Effector memory CD8-positive, alpha-beta T cell (primary cell): ENCODE measurements at places on chromosomes 11 and 22.

GRCh38 chr22:35325209-35325608, 25.5 kb downstream of the TOM1 start:
- H3K4me1 ChIP-seq, result peaks cover 8% of the 10 kb centered on the region
- H3K27ac ChIP-seq, result no peak overlapping the region
- H3K4me3 ChIP-seq, result no peak overlapping the region
- no peak for DNase-seq
- no peaks in the 10 kb centered on the region for H3K27me3 ChIP-seq

GRCh38 chr22:18996376-18996900, 60.3 kb upstream of the PRODH start:
- no peak overlapping the region for H3K27ac ChIP-seq
- H3K36me3 ChIP-seq, result peaks cover 3% of the 10 kb centered on the region
- no peak for DNase-seq
- H3K27me3 ChIP-seq, result peaks cover 76% of the 10 kb centered on the region
- no peaks in the 10 kb centered on the region for H3K4me1 ChIP-seq

DNA sequence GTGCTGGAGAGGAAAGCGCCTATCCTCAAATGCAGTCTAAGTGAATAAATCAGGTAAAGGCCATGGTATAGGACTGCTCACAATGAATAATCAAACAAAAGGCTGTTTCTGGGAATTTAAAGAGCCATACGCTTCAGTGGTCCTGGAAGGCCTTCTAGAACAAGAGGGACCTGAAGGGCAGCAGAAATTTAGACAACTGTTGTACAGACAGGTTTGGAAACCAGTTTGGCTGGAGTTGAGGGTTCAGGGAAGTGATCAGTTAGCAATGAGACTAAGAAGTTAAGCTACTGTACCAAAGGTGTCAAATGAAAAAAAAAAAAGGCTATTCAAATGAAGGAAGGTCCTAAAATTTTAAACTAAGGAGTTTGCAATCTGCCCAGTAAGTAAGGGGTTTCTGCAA, 56.6 kb upstream of the SCUBE2 start:
- DNase-seq, result no peak
- no peaks in the 10 kb centered on the region for H3K27me3 ChIP-seq
- no peaks in the 10 kb centered on the region for H3K4me1 ChIP-seq
- no peak overlapping the region for H3K27ac ChIP-seq
- no peak overlapping the region for H3K4me3 ChIP-seq

DNA sequence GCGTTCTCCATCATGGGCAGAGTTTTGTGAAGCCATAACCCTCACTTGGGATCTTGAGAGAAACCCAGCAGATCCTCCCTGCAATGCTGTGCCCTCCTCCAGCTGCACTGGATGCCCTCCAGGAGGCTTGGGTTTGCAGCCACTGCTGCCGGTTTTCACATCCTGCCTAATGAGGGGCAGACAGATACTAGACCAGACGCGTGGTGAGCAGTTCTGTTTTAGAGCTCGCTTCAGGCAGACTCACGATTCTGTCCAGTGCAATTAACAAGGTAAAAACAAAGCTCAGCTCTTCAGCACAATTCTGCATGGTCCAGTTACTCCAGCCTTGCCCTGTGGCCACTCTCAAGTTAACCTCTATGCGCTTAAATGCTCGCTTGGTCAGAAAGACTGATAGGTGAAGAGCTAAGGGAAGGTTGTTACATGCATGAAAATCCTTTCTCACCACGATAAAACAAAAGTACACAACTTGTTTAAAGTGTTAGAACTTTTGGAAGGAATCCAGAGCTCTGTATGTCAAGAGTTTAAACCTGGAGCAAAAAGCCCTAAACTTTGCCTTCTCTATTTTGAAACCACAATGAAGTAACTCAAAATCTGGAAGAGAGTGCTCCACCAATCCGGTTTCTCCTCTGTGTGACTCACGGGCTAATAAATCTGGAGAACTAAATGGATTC, 292.3 kb upstream of the FAT3 start:
- H3K27ac ChIP-seq, result no peak overlapping the region
- no peaks in the 10 kb centered on the region for H3K36me3 ChIP-seq
- no peaks in the 10 kb centered on the region for H3K4me1 ChIP-seq
